GM20000 (cell line): ENCODE measurements at places on chromosomes 7 and 10.

GRCh38 chr10:1491901-1492300, 245.4 kb downstream of the ADARB2 start:
- DNase-seq, result no peak

DNA sequence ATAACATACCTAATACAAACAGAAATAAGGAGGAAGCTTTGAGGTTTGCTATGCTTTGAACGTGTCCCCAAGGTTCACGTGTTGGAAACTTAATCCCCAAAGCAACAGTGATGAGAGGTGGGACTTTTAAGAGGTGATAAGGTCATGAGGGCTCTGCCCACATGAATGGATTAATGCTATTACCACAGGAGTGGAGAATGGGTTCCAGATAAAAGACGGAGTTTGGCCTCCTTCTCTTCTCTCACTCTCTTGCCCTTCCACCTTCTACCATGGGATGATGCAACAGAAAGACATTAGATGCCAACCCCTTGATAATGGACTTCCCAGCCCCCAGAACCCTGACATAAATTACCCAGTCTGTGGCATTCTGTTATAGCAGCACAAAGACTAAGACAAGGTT, 9.6 kb downstream of the ITGB1 start:
- no peak for DNase-seq

GRCh38 chr10:7054915-7055314, 355.9 kb downstream of the SFMBT2 start:
- peak; percentile 22 for DNase-seq

DNA sequence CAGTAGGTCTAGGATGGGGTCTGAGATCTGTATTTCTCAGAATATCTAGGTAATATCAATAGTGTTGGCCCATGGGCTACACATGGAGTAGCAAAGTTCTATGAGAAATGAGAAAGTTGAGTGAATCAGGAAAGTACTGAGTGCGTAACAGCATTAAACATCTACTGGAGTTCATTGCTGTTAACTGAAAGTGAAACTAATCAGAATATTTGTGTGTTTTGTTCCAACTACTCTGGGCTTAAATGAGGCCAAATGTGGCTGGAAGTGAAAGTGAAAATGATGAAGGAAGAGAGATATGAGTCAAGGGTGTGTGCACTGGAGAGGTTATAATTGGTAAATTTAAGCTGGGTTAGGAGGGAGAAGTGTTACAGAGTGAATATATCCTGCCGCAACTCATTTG, 46.5 kb downstream of the TMEM106B start:
- peak; percentile 63 for DNase-seq

DNA sequence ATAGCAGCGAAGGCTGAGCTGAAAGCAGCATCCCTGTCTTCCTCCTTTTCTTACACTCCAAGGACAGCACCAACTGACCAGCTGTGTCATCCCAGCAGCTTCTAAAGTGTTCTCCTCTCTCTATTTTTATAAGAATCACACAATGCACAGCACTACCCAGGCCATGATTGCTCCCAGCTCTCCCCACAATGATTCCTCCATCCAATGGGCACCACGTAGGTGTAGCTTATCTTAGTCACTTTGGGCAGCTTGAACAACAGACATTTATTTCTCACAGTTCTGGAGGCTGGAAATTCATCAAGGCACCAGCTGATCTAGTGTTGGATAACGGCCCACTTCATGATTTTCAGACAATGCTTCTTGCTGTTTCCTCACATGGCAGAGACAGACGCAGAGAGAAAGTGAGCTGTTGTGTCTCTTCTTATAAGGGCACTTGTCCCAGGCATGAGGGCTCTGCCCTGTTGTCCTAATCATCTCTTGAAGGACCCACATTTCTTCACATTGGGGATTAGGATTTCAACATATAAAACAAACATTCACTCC, 92.0 kb upstream of the CDC14C start:
- no peak for DNase-seq

GRCh38 chr10:73174148-73174925, 6.4 kb downstream of the FAM149B1 start:
- no peak for DNase-seq

DNA sequence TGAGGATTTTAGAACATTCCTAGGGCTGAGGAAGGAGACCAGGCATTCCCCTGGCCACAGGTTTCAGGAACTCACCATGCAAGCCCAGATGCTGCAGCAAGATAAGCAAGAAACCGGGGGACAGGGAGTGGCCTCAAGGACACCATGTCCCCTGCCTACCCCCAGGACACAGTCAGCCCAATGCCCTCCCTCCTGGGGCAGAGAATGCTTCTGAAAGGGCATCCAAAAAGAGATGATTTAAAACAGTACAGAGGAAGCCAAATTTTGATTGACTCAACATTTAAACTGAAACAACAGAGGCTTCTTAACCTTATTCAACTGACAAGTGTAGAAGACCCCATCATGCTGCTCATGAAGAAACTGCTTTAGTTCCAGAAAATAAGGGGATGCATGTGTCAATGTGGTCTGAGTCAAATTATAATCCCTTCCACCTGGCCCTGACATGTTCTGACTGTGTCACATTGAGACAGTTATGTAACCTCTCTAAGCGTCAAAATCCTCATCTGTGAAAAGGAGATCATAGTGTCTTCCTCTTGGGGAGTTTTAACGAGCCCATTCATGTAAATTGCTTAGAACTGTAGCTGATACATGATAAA, 60.0 kb downstream of the ICA1 start:
- no peak for DNase-seq

- no peak for DNase-seq
Measured at GRCh38 chr10:43676331-43676730, 27.6 kb upstream of the ZNF32 start.

DNA sequence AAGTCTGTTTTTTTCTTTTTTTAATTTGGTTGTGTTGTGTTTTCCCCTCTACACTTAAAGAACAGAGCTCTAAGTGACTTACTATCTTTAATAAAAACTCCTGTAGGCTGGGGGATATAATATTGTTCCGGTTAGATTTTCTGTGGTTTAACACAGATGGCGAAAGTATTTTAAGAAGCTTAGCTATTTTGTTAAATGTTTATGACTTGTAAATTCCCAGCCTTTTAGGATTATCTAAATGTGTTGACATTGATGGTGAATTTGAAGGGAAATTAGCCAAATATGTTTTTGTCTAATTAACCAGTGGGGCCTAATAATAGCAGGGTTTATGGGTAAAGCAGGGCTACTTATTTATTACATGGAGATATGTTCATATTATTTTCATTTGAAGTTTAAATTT, 538.5 kb downstream of the INHBA start:
- DNase-seq, result no peak

GRCh38 chr10:15540727-15541126, 169.6 kb upstream of the FAM171A1 start:
- no peak for DNase-seq

DNA sequence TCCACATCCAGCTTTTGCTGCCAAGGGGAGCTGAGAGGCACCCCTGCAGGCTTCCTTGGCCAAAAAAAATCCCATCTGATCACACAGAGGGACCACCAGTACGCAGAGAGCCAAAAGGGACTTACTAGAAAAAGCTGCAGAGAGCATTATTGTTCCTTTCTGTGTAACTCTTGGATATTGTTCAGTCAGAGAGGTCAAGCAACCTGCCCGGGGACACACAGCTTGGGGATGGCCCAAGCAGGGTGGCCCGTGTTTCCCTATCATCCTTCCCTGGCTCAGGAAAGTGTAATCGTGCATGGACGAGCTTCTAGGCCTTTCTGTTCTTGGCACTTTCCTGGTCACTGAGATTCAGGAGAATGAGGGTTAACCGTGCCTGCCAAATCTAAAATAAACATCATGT, 84.1 kb upstream of the SH2B2 start:
- no peak for DNase-seq

DNA sequence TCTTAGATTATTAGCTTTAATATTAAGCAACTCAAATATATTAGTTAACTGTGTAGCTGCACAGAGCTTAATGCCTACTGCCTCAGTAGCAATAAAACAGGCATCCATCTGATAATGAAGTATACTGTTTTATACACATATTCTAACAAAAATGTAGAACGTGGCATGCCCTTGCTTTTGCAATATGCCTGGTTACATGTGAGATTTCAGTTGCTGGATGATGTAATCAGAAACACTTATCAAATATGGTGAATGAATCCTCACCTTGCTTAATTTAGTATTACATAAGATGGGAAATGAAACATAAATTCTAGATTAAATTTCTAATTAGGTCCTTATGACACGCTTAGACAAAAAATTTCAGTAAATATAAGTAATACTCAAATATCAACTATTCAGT, 8.0 kb downstream of the DNAJC1 start:
- DNase-seq, result no peak

DNA sequence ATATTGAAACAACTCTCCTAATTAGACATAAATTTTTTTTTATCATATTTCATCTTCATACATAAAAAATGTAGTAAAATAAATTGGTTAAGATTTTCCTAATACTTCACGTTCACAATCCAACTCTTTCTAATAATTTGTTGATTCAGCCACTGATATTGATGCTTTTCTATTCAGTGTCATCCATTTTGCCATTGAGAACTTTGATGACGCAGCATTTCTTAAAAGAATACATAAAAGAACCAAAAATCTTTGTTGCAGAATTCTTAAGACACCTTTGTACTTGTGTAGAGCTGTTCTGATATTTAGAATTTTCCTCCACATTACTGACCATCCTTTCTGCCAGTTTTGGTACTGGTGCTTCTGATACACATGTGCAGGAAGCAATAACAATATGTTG, 52.6 kb downstream of the LOXL4 start:
- DNase-seq, result no peak

DNA sequence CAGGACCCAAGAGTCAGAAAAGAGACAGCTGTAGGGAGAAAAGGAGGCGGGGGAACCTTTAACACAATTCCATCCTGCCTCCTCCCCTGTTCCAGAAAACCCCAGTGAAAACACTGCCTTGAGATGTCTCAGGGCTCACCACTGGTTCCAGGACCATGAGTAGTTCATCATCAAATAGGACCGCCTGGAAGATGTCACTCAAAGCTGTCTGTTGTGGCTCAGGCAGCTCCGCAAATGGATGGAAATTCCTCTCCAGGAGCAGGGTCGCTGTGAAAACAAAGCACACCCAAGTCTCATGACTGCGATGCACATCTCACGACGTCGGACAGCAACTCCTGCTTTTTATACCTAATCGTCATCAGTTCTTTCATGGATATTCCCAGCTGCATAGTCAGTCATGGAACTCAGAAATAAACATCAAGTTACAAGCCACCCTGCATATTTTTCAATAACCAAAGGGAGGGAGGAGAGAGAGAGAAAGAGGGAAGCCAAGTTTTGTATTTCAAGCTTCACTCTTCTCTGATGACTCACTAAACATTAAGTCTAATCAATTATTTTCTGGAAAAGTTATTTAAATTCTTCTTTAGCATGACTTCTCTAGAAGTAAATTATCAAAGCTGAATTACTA, 49.2 kb downstream of the GSDME start:
- DNase-seq, result no peak

DNA sequence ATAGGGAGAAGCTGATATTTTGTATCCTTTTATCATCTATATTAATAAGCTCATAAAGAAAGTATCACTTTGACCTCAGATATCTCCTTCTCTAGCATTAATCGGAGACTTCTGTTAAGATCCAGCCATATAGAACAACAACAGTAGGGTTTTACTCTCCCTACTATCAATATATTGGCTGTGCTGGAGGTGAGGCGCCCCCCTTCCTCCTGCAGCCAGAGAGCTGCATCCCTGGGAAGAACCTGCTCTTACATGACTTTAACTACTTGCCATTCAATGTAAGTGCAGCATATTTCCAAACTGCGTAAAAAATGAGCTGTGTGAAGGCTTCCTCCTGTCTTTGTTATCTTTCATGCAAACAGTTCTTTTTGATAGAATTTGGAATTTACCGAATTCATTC, 247.8 kb downstream of the SDK1 start:
- no peak for DNase-seq

- DNase-seq, result no peak
Measured at GRCh38 chr10:46225597-46225996, 61.2 kb upstream of the ANTXRL start.

GRCh38 chr10:28684157-28684985, 7.0 kb downstream of the BAMBI start:
- no peak for DNase-seq

- no peak for DNase-seq
Measured at GRCh38 chr7:15856311-15856710, 169.8 kb upstream of the MEOX2 start.

DNA sequence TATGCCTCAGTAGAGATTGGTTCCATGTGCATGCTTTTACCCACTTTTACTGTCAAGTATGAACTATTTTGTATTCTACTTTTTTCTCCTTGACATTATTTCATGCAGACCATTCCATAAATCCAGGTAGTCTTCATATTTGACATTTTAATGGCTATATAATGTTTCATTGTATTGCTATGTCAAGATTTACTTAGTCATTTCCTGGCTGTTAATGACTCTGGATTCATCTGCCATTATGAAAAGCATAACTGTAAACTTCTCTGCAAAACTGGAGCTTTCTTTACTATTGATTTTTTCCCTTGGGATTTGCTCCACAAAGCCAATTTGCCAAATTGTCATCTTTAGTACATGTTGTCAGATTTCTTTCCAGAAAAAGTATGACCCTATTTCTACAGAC, 6.8 kb upstream of the MSRB2 start:
- no peak for DNase-seq

DNA sequence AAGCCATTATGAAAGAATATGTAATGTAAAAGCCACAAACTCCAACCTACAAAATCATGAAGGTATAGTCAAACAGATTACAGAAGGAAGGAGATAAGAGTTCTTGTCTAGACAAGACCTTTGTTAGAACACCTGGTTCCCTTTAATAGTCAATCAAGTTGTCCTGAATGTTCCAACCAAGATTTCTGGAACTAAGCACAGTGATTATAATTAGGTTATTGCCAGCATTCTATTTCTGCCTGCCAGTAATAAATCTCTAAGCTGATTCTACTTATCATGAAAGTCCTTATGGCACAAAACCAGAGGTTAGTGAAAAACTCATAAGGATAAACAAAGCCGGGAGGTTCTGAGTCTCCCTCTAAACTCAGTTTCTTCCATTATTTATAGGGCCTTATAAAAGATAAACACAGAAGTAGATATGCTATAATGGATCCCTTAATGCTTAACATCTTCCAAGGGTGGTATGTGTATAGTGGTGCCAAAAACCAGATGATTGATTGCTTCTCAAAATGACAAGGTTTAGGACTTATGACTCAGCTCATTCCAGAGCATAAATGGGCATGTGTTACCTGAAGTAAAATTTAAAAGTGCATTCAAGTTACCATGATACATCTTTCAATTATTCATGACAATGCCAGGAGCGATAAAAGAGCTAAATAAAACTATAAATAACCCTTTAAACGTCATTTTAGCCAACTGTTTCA, 237.2 kb downstream of the CSTF2T start:
- no peak for DNase-seq

- no peak for DNase-seq
Measured at GRCh38 chr7:131355917-131356777, 28.5 kb downstream of the MKLN1 start.
